ENCODE measurements at places on chromosomes 2 and 18. TPM values are rescaled to one million over a fixed set of nuclear protein-coding genes. Genes with fewer than 3 reads are reported as not detected.

UGT1A9 gene
- not detected for total RNA-seq

RABL2A gene
- 7.6 TPM for total RNA-seq

APLF gene
- total RNA-seq, result 4.2 TPM

IL1RL1 gene
- total RNA-seq, result 0.77 TPM
